ENCODE measurements at places on chromosomes 6 and 20.

DNA sequence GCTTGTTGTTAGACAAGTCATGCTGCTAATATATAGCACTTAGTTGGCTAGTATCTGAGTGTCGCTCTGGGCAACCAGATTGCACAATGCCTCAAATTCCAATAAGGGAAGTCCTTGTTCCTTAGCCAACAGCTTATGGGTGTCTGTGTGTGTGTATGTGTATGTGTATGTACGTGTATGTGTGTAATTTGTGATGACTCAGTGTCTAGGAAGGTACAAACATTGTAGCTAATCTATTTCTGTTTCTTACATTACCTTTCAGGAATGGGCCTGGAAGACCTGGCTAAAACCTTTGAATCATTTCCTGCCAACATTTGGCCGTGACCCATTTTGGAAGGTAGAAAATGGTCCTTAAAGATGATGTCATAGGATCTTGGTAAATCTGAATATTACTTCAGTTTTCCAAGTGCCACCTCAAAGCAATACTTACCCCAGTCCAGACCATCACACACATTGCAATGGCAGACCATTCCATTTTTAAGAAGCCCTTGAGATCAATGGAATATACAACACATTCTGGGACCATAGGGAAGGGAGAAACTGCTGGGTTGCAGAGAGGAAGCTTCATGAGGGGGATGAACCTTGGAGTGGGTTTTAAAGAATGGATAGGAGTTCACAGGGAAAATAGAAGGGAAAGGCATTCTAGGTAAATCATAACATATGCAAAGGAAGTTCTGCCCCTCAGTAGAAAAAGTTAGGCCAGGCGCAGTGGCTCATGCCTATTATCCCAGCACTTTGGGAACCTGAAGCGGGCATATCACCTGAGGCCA is 25.1 kb downstream of the NEDD9 start:
- peak; percentile 72 for DNase-seq

- DNase-seq: no peak
Observed at GRCh38 chr6:2426561-2427340, 181.3 kb upstream of the GMDS start.

DNA sequence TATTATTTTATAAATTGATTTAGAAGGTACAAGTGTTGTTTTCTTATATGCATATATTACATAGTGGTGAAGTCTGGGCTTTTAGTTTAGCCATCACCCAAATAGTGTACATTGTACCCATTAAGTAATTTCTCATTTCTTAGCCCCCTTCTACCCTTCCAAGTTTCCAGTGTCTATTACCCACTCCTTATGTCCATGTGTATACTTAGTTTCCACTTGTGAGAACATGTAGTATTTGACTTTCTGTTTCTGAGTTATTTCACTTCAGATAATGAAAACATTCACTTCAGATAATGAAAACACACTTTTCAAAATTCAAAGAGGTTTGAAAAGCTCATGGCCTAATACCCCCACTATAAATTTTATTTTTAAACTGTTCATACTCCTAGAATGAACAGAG is 14.5 kb downstream of the DEFB125 start:
- no peak for DNase-seq

- DNase-seq: no peak
Observed at GRCh38 chr6:170112583-170112860, 178.4 kb downstream of the DLL1 start.

DNA sequence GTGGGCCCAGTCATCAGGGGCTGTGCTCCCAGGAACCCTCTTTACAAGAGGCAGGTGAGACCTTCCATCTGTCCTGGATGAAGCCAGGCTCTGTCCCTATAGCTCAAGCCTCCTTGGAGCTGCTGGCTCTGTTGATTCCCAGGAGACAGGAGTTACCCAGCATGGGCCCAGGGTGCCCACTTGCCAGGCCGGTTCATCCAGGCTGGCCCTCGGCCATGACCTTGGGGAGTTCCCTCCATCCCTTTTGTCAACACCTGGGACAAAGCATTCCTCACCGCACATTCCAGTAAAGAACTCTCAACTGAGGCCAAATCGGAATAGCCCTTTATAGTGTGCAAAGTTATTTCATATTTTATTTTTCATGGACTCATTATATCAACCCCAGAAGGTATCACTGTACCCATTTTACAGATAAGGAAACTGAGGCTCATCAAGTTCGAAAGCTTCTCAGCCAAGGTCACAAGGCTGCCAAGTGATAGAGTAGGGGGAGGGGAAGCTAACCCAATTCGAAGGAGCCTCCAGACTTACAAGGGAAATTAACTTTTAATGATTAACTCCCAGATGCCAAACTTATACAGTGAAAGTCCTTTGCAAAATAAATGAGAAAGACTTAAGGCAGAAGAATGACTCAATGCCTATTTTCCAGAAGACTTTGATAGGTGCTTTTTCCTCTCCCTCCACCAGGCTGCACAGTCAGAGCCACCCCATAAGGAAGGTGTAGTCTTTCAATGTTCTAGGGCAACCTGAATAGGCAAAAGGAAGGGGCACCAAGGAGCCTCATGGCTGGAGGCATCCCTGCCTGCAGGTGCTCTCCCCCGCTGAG is 18.5 kb downstream of the SDC4 start:
- DNase-seq: no peak

GRCh38 chr6:27332692-27333641 is 20.9 kb upstream of the POM121L2 start:
- DNase-seq: peak; percentile 86

DNA sequence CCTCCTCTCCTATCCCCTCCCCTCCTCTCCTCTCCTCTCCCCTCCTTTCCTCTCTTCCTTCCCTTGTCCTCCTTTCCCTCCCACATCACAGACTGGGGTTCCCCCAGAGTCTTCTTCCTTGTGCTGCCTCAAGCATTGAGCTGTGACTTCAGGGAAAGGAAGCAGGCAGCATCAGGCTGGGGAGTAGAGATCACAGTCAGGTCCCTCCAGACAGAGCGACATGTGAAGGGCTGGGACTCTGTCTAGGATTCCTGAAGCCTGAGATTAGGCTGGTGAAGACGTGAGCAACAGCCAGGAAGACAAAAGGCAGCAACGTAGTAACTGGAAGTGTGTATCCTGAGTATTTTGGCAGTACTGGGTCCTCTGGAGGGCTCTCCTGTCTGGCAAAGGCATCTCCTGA is 265.4 kb upstream of the SUPT3H start:
- DNase-seq: no peak

GRCh38 chr6:19866173-19866984 is 29.2 kb downstream of the ID4 start:
- no peak for DNase-seq

DNA sequence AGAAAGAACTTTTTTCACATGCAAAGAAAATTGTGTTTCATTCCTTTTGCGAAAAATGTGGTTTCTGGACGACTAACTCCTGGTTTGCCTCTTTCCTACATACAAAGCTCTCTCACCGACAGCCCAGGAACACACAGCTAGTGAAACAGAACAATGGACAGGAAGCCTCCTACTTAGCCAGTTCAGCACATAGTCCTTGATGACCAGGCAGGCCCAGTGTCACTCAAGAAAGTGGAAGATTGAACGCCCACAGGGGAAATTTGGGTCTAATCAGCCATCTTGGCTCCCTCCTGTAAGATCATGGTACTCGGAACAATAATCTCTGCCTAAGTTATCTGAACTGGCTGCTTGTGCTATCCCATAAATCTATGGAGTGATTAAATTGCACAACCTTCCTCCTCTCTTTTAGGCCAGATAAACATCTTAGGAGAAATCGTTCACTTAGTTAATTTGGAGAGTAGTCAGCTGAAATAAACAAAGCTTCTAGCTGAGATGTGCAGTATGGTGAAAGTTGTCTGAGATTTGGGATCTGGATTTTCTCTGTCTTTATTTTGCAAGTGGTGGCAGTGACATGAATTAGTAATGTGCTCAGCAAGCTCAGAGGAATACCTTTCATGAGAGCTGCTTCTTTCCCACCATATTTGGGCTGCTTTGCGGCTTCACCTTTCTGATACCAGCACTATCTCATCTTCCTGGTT is 147.0 kb downstream of the MTFR2 start:
- no peak for DNase-seq

DNA sequence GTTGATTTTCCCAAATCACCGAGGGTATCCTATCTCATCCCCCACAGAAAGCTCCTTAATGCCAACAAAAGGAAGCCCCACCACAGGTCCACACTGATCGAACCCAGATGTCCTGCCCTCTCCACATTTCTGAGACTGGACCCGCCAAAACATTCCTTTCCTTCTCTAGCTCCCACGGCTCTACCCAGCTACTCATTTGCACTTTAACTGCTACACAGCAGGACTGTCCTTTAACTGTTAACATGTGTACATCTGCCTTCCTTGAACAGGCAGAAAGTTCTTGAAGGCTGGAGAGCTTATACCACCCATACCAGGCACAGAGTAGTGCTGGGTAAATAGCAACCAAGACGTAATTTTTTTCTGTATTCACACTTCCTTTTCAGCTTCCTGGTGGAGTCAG is 68.6 kb downstream of the TRMT6 start:
- DNase-seq: no peak

GRCh38 chr6:153031335-153031955 is 28.9 kb upstream of the MTRF1L start:
- no peak for DNase-seq

DNA sequence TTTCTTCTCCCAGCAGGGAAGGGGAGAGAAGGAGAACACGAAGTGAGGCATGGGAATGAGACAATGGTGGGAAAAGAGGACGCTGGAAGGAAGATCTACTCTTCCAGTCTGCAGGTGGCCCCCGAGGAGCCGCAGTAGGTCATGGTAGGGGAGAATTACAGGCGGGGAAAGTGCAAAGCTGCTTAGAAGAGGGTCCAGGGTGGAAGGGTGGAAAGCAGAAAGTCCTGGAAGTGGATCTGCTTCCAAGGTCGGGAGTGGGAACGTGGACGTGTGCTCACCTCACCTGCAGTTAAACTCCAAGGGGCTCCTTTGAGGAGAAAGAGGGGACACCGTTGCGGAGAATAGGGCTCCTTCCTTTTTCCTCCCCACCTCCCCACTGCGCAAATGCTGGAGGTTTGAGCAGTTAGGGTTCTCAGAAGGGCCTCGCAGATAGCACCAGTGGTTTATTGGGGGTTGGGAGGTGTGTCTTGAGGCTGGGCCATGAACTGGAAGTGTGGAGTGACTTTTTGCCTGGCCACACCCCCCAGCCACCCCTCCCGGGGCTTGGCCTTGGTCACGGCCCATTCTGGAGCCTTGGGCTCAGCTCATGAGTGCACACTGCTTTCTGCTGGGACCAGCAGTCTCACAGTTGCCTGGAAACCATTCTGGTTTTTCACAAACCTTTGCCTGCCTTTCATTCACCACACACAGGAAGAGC is 100.4 kb upstream of the MLN start:
- no peak for DNase-seq

DNA sequence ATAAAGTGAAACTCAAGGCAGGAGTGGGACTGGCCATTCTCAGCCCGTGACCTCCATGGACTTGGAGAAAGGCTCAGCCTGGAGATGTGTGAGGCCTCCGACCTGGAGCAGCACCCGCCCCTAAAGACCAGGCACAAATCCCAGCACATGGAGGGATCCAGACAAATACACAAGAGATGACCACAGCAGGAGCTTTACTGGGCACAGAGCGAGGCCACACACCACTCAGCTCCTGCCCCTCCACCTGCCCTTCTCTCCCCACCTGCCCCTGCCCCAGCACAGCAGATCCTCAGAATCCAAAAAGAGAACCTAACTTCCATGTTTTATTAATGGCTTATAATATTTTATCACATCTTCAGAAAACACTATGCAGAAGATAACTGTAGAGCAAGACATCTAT is 20.4 kb upstream of the MICB start:
- no peak for DNase-seq

DNA sequence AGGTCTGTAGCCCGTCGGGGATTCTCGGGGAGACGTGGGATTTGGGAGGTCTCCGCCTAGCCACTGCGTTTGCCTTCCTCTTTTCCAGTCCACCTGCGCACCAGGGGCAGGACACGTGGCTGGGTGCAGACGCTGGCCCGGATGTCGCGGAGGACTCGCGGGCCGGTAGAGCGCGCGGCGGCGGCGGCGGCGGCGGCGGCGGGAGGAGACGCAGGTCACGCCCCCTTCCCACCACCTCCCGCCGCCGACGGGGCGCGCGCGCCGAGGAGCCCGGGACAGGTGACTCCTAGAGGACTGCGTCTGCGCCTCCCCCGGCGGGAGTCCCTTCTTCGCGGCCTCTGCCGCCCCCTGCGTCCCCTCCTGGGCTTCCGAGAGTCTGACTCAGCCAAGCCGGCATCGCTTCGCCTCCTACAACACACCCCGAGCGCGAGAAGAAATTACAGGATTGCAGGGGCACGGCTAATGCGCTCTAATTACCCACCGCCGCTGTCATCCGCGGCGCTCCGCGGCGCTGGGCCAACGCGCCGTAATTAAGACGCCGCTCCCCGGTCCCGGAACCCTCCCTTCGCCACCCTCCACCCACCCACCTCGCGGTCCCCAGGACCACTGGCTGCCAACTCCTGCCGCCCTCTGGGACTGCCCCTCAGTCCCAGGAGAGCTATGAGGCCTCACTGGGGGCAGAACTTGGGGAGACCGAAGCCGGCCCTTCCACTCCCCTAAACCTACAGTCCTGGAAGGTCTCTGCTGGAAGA is 124.5 kb downstream of the MRPL14 start:
- no peak for DNase-seq

GRCh38 chr6:14468647-14469321 is 351.2 kb downstream of the CD83 start:
- DNase-seq: no peak

GRCh38 chr20:8255945-8256632 is 124.0 kb downstream of the PLCB1 start:
- no peak for DNase-seq

DNA sequence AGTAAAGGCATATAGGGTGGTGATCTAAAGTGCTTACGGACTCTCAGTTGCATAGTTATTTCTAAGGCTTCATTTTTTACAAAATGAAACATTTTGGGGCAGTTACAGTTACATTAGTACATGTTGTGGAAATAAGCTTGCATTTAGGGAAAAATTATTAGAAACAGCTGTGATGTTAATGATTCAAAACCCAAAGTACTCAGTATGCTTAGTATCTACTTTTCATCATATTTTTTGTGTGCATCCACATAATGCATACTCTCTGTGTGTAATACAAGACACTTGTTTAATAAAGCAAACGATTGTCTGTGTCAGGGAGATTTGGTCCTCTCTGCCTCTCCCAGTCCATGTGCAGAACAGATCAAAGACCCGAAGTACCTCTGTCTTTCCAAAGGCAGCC is 11.4 kb upstream of the TBX18 start:
- no peak for DNase-seq

DNA sequence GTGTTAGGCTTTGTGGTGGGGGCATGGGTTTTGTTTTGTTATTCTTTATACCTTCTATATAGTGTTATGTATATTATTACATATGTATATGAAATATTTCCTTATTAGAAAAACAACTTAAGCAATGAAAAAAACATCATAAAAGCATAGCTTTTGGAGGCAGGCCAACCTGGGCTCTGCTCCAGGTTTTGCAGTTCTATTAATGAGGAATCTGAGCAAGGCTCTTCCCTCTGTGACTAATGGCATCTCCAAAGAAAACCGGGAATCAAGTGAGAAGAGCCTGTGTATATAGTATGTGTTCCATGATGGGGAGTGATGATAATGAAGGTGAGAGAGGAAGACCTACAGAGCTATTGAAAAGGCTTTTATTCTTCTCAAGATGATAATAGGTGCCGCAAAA is 291.1 kb downstream of the CLIC5 start:
- DNase-seq: peak; percentile 50

Measured in COLO829 (cell line).